Myometrial cell (primary cell): ENCODE measurements at places on chromosomes 3 and 15. TPM values are rescaled to one million over a fixed set of nuclear protein-coding genes. Genes with fewer than 3 reads are reported as not detected.

The THPO gene
- not detected in 2 replicates for total RNA-seq

The KLHL40 gene
- total RNA-seq, result not detected in 2 replicates

The ACTC1 gene
- not detected in 2 replicates for total RNA-seq

The CMC1 gene
- total RNA-seq, result 21.6 and 24.1 TPM in 2 replicates

The ATP13A4 gene
- total RNA-seq, result not detected in 2 replicates

The ZFYVE19 gene
- 33.0 and 49.9 TPM in 2 replicates for total RNA-seq

The IL17RD gene
- total RNA-seq, result 3.5 and 4.6 TPM in 2 replicates

The SLC6A1 gene
- total RNA-seq, result not detected in 2 replicates

The MYLK gene
- 180 and 215 TPM in 2 replicates for total RNA-seq

The WNT7A gene
- not detected in 2 replicates for total RNA-seq

The OCA2 gene
- total RNA-seq, result not detected in 2 replicates

The C3orf20 gene
- total RNA-seq, result not detected in 2 replicates

The MESP2 gene
- total RNA-seq, result under 0.01 and 2.8 TPM in 2 replicates

The NDN gene
- 26.2 and 34.0 TPM in 2 replicates for total RNA-seq

The ASTE1 gene
- total RNA-seq, result 3.0 and 4.3 TPM in 2 replicates

The ITIH3 gene
- not detected in 2 replicates for total RNA-seq
